Urinary bladder (tissue), 4 donors: ENCODE measurements at places on chromosomes 13 and 19. TPM values are rescaled to one million over a fixed set of nuclear protein-coding genes. Genes with fewer than 3 reads are reported as not detected.

DNA sequence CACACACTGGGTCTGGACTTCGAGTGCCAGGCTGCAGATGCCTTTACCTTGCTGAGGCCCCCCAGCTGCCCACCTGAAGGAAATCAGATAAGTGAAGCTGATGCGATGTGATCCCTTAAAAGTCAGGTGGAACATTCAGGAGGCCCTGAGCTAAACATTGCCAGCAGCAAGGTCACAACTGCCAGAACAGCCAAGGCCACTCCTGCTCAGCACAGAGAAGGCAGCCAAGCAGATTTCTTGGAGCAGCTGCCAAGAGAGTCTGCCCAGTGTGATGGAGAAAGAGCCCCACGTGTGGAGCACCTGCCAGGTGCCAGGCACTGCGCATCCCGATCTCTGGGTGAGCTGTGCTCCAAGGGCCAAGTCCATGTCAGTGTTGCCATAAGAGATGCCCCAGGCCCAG is 20.6 kb upstream of the UQCRFS1 start:
- DNase-seq, result no peak

- peak; percentile 72 for DNase-seq
Observed at GRCh38 chr19:18291590-18292461, 10.4 kb upstream of the JUND start.

DNA sequence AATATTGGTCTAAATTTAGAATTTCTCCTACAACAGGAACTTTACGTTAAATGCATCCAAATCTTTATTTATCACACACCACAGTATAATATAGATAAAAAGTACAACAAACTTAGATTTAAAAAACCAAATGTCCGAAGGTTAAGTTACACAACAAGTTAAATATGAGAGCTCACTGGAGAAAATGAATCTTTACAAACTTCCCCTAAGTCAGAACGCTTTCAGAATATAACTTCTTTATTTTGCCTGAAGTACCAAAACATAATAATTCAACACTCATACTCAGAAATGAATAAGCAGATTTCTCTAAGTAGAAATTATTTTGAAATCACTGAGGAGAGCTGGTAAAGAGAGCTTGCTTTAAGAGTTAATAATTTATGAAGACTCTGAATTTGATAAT is 33.8 kb downstream of the TSC22D1 start:
- DNase-seq, result no peak

DNA sequence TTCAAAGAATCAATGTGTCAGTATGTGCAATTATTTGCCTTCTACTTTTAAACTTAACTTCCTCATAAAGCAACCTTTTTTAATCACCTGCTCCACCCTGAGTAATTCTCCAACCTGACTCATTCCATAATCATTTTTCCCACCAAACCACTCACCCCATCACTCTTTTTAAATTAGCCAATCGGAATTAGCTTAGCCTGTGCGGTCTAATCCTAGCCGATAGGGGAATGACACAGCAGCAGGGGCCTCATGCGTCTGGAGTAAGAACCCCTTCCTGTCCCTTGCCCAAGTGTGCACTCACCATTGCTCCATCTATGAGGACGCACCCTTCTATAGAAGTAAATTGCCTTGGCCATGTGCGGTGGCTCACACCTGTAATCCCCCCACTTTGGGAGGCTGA is 27.4 kb upstream of the ZNF83 start:
- no peak for DNase-seq

DNA sequence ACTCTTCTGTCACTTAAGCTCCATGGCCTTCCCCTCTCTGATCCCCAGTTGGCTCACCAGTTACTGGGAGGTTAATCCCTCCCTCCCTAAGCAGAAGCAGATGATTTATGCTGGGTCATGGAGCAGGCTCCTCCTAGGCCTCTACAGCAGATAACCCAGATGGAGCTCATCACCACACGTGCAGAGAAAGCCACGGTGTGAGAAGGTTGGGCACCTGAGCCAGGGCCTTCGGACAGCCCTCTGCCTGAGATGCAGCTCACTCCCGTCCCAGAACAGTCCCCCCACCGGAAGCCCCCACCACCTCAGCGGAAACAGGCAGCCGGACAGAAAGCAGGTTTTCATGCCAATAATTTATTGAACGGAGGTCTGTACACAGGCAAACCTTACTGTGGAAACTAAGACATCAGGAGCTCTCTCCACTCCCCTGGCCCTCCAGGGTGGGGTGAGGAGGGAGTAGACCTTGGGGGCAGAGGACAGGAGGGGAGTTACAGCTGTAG is 9.8 kb downstream of the ZNF526 start:
- no peak for DNase-seq

GRCh38 chr19:5038631-5039271 is 69.8 kb downstream of the KDM4B start:
- no peak for DNase-seq

PGLYRP2 gene
- not detected for total RNA-seq

ACP7 gene
- 0.11 TPM for total RNA-seq

ZNF793 gene
- 16.8 TPM for total RNA-seq

TPTE2 gene
- 0.16 TPM for total RNA-seq

IGFL2 gene
- not detected for total RNA-seq
